ENCODE measurements at places on chromosomes 16 and 17.

DNA sequence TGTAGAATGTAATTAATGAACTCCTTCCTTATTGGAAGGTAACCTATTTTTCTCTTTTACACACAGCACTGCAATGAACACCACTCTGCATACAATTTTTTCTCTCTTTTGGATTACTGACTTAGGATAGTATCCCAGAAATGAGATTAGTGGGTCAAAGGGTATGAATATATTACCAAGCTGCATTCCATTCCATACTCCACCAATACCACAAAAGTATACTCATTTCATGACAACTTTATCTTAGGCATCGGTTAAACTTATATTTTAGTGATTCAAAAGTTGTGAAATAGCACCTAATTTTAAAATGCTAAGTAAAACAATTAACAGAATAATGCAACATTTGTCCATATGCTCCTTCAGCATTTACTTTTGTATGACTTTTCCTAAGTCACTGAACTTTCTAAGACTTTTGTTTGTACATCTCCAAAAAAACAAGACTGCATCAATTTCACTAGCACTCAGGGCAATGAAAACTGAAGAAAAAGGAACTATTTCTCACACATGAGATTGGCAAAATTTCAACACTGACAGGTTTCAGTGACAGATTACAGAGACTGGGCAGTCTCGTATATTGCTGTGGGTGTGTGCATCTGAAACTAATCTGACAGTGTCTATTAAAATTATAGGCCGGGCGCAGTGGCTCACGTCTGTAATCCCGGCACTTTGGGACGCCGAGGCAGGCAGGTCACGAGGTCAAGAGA, 32.1 kb downstream of the HELZ start:
- no peak for DNase-seq

DNA sequence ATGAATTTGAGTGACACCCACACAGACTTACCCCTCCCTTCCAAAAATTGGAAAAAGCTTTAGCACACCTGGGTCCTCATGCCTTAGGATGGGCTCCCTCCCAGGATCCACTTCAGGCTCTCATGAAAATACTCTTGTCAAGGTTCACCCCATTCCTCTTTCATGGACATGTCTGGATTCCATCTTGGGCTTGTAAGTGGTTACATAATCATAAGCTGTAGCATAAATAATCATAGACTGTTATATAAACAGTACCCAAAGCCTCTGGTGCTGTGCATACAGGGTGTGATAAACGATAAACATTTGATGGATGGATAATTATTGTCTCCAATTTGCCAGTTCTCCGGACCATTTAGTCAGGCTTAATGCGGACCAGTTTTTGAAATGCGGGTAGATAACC, 53.7 kb upstream of the TEKT3 start:
- DNase-seq: no peak

GRCh38 chr17:72566671-72567484, 446.1 kb downstream of the SOX9 start:
- no peak for DNase-seq

DNA sequence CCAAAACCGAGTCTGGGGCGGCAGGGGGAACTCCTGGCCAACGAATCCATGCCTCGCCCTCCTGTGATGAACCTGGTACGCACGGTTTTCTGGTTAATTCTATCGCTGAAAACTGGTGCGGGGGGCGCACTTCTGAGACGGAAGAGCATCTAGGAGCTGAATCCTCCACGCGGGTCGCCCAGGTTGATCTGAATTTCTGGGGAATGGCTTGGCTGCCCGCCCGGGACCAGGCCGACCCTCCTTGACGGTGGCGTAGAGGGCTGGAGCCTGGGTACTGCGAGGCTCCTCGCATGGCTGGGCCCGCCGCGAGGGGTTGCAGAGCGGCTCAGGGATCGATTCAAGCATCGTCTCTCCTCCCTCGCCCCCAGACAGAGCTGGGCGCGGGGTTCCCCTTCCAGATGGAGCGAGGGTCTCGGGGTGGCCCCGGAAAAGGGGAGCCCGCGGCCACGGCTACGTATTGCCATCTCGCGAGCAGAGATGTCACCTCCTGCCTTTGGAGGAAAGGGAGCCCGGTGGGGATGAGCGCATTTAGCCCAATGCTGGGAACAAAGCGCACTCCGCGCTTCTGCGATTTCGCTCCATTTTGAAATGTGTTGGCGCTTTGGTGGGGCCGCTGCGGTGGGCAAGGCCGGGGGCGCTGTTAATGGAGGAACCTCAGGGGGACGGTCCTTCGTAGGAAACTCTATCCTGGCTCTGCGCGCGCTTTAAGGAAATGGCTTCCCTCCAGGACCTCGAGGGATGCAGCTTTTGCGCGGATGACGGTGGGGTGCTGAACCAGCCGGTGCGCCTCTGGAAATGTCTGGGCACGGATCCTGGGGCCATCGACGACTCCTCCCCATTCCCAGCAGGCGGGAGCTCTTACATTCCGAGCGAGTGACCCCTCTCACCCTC, 2.7 kb downstream of the MAPT start:
- DNase-seq: no peak

DNA sequence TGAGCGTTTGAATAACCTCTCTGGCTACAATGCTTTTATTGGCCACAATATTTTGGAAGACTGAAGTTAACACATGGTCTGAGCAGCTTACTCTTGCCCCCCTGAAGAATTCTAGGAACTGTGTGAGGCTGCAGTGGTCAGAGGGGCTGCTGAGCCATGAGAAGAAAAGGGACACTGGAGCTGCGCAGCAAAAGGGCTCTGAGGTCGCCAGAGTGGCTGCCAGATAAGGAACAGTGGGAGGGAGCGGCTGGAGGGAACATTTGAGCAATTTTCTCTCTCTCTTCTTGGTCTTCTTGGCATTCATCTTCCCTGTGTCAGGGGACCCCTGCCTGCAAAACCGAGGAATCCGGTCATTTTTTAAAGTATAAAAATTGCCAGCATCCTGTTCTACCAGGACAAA, 66.1 kb downstream of the CPPED1 start:
- DNase-seq: no peak

DNA sequence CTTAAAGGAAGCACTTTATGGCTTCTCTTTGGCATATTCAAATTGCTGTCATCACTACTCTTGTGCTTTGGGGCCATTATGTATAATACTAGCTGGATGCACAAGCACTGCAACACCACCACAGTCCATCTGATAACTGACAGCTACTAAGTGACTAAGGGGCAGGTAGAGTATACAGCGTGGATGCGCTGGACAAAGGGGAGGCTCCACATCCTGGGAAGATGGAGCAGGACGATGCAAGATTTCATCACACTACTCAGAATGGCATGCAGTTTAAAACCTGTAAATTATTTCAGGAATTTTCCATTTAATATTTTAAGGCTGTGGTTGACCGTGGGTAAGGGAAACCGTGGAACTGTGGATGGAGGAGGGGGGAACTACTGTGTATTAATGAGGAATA, 25.0 kb downstream of the MPRIP start:
- no peak for DNase-seq

DNA sequence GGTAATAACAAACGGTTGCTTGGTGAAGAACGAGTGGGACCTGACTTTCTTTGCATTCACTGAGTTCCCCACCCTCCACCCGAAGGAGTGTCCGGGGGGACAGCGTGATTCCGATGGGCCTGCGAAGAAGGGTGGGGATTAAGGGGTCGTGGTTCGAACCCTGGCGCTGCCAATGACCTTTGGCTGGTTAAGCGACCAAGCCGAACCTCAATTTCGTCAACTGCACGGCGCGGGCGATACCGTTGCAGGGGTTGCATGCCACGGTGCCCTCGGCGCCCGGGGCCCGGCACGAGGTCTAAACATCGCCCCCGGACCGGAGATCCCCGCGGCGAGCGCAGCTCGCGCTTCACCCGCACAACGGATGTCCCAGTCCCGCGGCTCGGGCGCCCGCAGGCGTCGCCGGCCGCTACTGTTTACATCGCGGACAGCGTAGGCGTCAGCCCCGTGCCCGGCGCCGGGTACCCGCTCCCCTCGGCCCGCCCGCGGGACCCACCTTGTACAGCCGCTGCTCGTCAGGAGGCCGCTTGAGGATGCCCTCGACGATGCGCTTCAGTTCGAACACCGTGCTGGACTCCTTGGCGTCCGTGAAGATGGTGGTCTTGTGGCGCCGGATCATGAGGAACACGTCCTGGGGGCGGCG, 460 bp downstream of the ELOB start:
- DNase-seq: no peak

DNA sequence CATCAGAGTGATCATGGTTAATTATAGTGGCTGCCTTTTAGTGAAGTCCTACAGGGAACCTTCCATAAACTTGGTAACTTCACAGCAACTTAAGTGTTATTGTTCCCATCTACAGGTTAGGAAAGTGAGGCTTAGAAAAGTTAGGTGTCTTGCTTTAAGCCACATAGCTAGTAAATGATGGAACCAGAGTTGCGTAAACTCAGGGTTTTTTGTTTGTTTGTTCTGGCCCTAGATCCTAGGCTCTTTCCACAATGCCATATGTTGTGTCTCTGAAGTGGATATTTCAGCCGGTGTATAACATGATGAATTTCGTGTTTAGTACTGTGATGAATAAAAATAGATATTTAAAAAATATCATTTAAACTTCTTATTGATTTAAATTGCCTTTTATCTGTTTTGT, 27.6 kb downstream of the DNAH9 start:
- no peak for DNase-seq
